ENCODE measurements at places on chromosomes 13 and 19.

- DNase-seq: no peak
Measured at GRCh38 chr13:23391752-23392151, 41.8 kb downstream of the SACS start.

DNA sequence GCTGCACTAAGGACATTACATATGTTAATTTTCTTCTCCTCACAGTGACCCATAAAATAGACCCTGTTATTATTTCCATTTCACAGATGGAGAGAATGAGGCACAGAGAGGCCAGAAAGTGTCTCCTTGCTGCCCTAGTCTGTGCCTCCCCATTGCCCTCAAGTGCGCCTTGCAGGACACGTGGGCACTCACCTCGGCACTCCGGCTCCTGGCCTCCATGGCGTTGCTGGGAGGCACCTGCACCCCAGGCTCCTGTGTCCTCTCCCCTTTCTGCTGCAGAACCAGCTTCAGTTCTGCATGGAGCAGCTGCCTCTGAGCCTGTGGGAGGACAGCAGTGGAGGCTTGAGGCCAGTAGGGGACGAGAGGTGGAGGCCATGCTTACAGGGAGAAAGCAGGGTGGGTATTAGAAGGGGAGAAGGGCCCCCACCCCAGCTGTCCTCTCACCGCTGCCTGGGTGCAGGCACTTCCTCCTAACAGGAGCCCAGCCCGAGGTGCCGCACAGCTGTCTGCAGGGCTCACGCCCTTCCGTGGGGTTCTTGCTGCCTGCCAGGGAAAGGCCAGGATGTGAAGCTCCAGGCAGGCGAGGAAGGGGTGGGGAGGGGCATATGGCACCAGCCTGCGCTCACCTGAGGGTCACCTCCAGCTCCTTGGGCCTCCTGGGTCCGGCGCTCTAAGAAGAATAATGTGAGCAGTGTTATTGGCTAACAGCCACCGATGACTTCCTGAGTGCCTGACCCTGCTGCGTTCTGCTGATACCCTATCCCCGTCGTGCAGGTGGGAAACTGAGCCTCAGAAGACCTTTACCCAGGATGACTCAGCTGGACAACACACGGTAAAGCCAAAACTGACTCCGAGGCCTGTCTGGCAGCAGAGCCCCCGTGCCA, 5.2 kb downstream of the PRX start:
- no peak for DNase-seq

GRCh38 chr13:100563779-100564178, 24.8 kb downstream of the GGACT start:
- DNase-seq: no peak

- no peak for DNase-seq
Measured at GRCh38 chr13:25088562-25089221, 7.2 kb upstream of the PABPC3 start.

GRCh38 chr19:27750391-27751043, 1462.4 kb downstream of the UQCRFS1 start:
- no peak for DNase-seq

- no peak for DNase-seq
Measured at GRCh38 chr19:1755467-1756171, 2.3 kb downstream of the ONECUT3 start.

GRCh38 chr19:10975374-10976130, 14.7 kb downstream of the SMARCA4 start:
- DNase-seq: no peak

- DNase-seq: no peak
Measured at GRCh38 chr13:93752541-93752940, 525.9 kb downstream of the GPC6 start.

DNA sequence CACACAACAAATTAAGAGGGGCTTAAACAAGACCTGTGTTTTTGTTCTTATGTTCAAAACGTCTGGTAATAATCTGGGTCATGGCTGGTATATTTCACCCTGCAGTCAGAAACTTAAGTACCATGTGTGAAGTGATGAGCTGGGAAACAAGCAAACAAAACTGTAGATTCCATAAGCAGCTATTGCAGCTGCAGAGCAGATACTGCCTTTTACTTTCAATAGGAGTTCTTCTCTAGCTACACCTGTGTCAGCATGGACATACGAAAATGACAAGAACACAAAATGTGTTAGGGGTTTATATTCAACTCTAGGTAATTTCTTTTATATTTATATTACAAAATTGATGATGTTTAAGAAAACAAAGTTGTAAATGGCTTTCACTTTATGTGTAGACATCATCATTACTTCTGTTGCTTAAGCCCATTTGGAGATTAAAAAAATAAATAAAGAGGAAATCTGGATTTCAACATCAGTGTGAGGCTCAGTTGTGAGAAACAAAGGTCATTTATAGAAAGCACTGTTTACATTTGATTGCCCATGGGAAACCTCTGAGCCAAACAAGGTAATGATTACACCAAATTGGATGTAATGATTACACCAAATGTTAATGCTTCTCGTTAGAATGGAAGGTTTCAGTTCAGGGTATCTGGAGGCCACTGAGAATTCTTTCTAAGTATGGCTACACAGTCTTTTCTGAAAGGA, 451.0 kb upstream of the SLC10A2 start:
- no peak for DNase-seq

GRCh38 chr19:40191836-40192646, 815 bp downstream of the MAP3K10 start:
- DNase-seq: no peak

- no peak for DNase-seq
Measured at GRCh38 chr19:38665950-38666662, 18.7 kb downstream of the ACTN4 start.

- no peak for DNase-seq
Measured at GRCh38 chr19:49339301-49340068, 4.3 kb downstream of the CD37 start.

DNA sequence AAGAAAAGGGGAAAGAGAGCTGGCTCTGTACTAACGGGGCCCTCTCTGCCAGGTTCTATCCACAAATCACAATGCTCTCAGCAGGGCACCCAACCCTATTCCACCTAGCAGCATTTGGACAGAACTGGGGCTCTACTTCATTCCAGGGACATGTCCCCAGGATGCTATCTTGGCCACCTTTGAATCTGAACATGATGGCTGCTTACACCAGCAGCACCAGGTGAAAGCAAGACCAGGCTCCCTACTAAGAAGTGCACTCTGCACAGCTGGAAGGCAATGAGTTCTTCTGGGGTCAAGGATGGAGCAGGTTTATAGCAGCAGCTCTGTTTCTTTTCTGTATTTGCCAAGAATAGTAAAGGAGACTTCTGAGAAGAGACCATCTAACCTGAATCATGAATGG, 222.4 kb downstream of the DACH1 start:
- DNase-seq: no peak

DNA sequence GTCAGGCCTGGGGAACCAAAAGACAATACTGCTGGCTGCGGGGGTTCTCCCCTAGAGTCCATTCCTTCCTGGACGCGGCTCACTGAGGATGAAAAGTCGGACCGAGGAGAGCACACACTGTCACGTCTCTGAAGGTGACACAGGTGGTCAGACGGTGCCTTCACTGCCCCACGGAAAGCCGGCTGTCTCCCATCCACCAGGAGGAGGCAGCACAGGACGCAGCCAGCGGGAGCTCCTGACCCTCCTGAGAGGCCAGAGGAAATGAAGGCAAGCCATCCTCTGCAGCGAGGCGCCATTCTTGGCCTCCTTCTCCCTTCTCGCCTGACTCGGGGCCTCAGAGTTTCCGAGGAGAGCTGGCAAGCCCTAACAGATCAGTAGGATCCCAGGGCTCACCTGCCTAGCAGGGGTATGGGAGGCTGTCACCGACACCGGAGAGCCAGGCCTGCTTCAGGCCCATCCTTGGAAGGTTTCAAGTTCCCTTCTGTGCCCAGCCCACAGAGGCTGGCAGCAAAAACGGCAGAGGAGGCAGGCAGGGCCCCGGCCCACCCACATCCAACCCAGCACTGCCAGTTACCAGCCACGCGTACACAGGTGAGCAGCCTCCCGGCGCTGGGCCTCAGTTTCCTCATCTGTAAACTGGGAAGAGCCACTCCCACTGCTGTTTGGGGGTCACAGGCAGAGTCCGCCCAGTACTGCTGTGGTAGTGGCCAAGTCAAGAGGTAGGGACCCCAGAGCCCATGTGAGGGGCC, 4.5 kb downstream of the REXO1 start:
- DNase-seq: no peak

GRCh38 chr19:34974646-34975045, 10.6 kb upstream of the ZNF792 start:
- no peak for DNase-seq

DNA sequence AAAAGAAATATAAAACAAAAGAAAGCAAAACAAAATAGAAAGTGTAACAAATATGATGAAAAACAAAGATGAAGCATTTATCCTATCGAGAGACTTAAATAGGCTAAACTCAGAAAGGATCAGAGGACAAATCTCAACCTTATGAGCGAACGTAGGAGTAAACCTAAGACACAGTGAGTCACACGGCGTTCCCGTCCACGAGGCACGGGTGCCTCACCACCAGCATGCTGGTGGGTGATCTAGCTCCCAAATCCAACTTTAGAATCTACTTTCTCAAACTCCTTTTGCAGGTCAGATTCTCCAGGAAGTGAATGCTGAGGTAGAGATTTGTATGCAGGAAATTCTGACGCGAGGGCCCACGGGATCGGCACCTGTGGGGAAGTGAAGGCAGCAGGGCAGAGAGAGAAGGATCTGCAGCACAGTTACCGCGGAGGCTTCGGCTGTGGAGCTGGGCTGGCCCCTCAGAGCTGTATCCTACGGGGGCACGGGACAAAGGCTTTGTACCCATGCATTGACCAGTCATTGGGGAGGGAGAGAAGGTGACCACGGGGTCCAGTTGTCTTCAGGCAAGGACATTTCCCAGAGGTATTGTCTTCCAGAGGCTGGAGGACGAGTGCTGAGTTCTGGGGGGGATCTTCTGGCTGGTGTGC, 7.5 kb upstream of the MIER2 start:
- no peak for DNase-seq

- DNase-seq: no peak
Measured at GRCh38 chr13:71576571-71576970, 290.4 kb downstream of the DACH1 start.

GRCh38 chr13:41541142-41541938, 84.0 kb downstream of the RGCC start:
- DNase-seq: no peak

DNA sequence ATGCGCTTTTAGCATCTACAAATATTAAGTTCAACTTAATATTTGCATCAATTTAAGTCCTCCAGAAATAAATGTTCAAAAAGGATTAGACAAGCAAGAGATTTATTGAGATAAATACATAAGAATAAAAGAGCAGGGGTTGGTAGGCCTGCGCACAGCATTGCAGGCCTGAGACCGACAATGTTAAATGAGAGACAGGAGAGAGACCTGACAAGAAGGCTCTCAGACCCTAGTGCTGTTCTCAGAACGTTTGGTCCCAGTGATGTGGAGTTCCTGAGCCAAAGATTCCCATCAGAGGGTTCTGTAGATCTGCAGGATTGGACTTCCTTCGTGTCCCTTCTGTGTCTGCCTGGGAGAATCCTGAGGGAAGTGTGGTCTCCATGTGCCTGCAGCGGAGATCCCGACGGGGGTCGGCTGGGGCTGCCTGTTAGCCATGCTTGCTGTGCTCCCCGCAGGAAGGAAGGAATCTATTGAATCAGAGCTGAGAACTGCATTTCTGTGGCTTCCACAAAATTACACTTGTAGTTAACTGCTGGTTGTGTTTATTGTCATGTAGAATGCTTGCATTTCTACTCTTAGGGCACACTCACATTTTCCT, 369.9 kb upstream of the SLC10A2 start:
- DNase-seq: no peak

DNA sequence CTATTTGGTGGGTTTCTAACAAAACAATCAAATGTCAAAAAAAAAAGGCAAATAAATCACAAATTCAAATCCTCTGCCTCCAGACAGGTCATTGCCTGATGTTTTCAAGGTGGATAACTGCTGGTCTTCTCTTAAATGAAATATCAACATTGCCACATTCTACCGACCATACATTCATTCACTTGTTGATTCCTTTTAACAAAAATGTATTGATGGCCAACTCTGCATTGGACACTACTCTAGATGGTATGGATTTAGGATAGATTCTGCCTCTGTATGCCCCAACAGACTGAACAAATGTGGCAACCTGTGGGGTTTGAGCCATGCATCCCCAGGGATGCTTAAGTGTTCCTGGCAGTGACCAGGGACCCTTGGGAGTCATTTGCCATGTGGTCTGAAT, 87.6 kb upstream of the STK24 start:
- no peak for DNase-seq

All from stimulated activated CD4-positive, alpha-beta T cell treated with anti-CD3 and anti-CD28 coated beads, TNF-alpha, amount 100 ng/mL, for 24 hours (primary cell).